Uterus (tissue), 4 donors: ENCODE measurements at places on chromosomes 11 and 22.

GRCh38 chr11:117789241-117789640 is 7.8 kb downstream of the DSCAML1 start:
- no peak overlapping the region for H3K27ac ChIP-seq
- no peak for DNase-seq
- no peaks in the 10 kb centered on the region for H3K36me3 ChIP-seq
- H3K27me3 ChIP-seq = no peaks in the 10 kb centered on the region
- no peaks in the 10 kb centered on the region for H3K4me1 ChIP-seq

GRCh38 chr22:35742342-35743100 is 24.8 kb downstream of the APOL5 start:
- no peak overlapping the region for H3K4me3 ChIP-seq
- no peak for DNase-seq

DNA sequence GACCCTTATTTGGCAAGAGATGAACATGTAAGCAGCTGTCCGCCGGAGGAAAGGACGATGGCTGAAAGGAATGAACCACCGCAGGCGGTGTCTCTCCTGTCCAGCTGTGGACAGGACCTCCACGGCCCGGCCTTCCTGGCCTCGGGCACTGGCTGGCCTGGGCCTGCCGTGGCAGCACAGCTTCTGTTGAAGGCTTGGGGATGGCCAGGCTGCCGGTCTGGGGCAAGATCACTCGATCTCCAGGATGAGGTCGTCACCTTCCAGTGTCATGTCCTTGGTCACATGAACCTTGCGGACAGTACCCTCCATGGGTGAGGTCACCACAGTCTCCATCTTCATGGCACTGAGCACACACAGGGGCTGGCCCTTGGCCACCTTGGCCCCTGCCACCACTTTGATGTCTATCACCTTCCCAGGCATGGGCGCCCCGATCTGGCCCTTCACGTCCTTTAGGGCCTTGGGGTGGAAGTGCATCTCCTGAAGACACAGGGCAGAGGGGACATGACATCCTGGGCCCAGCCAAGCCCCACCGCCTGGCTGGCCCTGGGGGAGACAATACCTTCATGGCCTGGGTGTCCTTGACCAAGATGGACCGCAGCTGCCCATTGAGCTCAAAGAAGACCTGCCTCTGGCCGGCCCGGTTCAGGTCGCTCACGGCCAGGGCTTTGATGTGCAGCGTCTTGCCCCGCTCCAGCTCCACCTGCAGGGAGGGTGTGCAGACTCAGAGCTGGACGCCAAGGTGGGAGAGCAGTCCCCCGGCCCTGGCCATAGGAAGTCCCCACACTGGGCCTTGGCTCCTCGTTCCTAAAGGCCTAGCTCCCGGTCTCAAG is 5.6 kb downstream of the RCE1 start:
- no peaks in the 10 kb centered on the region for H3K36me3 ChIP-seq
- H3K27ac ChIP-seq = no peak overlapping the region
- no peak overlapping the region for H3K4me3 ChIP-seq
- H3K27me3 ChIP-seq = no peaks in the 10 kb centered on the region
- H3K4me1 ChIP-seq = no peaks in the 10 kb centered on the region
- DNase-seq = no peak

DNA sequence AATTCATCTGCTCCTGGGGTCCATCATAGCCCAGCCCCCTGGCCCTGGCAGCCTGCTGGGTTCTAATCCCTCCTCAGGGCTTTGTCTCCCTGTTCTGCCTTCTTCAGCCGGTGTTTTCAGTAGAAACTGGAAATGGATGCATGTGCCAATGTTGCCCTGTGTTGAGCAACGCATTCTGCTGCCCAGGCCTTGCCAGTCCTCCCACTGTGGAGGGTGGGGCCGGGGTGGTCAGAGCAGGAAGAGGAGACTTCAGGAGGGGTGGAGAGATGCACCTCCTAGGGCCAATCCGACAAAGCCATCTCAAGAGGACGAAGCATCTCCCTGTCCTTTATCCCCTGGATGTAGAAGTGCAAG is 27.6 kb upstream of the ZBTB16 start:
- H3K4me1 ChIP-seq = no peaks in the 10 kb centered on the region
- no peaks in the 10 kb centered on the region for H3K36me3 ChIP-seq
- no peaks in the 10 kb centered on the region for H3K27me3 ChIP-seq

DNA sequence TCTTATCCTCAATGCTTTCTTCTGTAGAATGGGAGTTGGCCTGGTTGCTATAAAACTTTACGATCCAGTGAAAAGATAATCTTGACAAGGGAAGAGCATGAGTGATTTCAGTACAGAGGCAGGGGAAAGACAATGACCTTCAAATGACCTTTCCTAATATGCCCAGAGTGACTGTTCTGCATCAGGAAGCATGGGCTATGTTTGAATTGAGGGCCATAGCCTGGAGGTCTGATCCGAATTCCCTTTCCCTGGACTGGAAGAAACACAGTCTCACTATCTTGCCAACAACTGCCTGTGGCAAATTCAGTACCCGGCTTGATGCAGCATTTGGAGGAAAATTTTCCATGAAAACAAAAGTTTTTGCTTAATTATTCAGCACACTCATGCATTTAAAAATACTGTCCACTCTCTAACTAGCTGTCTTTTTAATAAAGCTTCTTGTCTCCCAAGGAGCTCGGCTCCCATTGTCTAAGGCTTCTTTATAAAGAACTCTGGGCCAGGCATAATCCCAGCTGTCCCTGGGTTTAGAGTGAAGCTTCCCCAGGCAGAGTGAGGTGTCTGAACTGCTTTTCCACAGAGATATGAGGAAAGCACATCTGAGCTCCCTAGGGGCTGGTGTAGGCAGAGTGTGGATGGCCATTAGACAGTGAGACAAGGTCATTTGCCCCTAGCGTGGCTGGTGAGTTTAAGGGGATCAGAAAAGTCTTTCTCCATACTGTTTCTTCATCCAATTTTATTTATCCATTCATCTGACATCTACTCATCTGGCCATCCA is 132.7 kb upstream of the CADM1 start:
- DNase-seq = no peak
- no peaks in the 10 kb centered on the region for H3K4me1 ChIP-seq
- H3K27ac ChIP-seq = no peak overlapping the region
- H3K27me3 ChIP-seq = no peaks in the 10 kb centered on the region
- no peaks in the 10 kb centered on the region for H3K36me3 ChIP-seq

DNA sequence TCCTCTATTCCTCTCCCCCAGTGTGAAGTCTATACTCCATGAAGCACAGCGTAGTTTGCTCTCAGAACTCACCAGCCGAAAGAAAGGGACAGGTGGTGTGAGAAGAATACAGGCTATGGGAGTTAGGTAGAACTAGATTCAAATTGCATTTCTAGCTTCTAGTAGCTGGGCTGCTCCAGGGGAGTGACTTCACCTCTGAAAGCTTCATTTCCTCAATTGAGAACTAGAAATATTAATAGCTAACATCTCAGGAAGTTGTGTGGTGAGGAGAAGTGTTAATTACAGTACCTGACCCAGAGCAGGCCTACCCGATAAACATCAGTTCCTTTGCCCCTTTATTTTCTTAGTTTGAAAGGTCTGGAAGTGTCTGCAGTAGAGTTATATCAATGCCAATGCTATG is 484.7 kb upstream of the TENM4 start:
- no peak for DNase-seq
- no peaks in the 10 kb centered on the region for H3K27me3 ChIP-seq
- no peak overlapping the region for H3K27ac ChIP-seq
- H3K4me1 ChIP-seq = no peaks in the 10 kb centered on the region
- no peaks in the 10 kb centered on the region for H3K36me3 ChIP-seq
- H3K4me3 ChIP-seq = no peak overlapping the region

GRCh38 chr22:47225931-47226633 is 463.6 kb downstream of the TBC1D22A start:
- no peak overlapping the region for H3K4me3 ChIP-seq
- no peaks in the 10 kb centered on the region for H3K36me3 ChIP-seq
- no peak for DNase-seq
- no peaks in the 10 kb centered on the region for H3K27me3 ChIP-seq

- DNase-seq = no peak
- H3K4me1 ChIP-seq = no peaks in the 10 kb centered on the region
- no peaks in the 10 kb centered on the region for H3K27me3 ChIP-seq
Measured at GRCh38 chr11:110121204-110121603, 28.0 kb downstream of the ZC3H12C start.

- H3K27ac ChIP-seq = peak overlapping the region; percentile 73
- no peaks in the 10 kb centered on the region for H3K36me3 ChIP-seq
- H3K4me1 ChIP-seq = peaks cover 6% of the 10 kb centered on the region
- H3K4me3 ChIP-seq = no peak overlapping the region
- H3K27me3 ChIP-seq = no peaks in the 10 kb centered on the region
Measured at GRCh38 chr11:126357055-126357962, 1.8 kb downstream of the ST3GAL4 start.
